ENCODE measurements at places on chromosomes 2 and 18. TPM values are rescaled to one million over a fixed set of nuclear protein-coding genes. Genes with fewer than 3 reads are reported as not detected.

FMNL2 gene
- total RNA-seq = 87.0 TPM

SULT1C2 gene
- not detected for total RNA-seq

SKA1 gene
- not detected for total RNA-seq

TMEM247 gene
- total RNA-seq = not detected

- no peak overlapping the region for H3K4me3 ChIP-seq
- no peaks in the 10 kb centered on the region for H3K36me3 ChIP-seq
- H3K27me3 ChIP-seq = no peaks in the 10 kb centered on the region
- no peak for DNase-seq
- peaks cover 12% of the 10 kb centered on the region for H3K4me1 ChIP-seq
Measured at GRCh38 chr18:58396966-58397365, 231.9 kb downstream of the ALPK2 start.

DNA sequence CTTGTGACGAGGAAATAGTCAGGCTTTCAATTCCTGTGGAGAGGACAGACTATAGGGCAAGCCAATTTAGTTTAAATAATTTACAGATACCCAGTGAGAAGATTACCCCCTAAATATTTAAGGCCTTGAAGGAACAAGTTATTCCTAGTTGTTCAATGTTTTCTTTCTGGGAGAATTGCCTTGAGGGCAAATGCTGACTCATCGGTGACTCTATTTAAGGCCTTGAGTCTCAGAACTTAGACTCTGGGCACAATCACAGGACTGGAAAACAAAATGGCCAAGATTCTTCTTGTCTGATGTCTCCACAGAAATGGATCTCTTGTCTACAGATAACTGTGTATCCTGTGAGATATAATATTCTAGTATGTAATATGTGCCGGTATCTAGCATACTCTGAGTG is 467.1 kb downstream of the SUCLG1 start:
- no peaks in the 10 kb centered on the region for H3K4me1 ChIP-seq
- H3K4me3 ChIP-seq = no peak overlapping the region
- DNase-seq = no peak

GRCh38 chr2:69490486-69490885 is 53.3 kb upstream of the NFU1 start:
- H3K36me3 ChIP-seq = peaks cover 4% of the 10 kb centered on the region
- no peak overlapping the region for H3K4me3 ChIP-seq
- no peaks in the 10 kb centered on the region for H3K27me3 ChIP-seq
- H3K4me1 ChIP-seq = peaks cover 5% of the 10 kb centered on the region
- H3K27ac ChIP-seq = no peak overlapping the region

DNA sequence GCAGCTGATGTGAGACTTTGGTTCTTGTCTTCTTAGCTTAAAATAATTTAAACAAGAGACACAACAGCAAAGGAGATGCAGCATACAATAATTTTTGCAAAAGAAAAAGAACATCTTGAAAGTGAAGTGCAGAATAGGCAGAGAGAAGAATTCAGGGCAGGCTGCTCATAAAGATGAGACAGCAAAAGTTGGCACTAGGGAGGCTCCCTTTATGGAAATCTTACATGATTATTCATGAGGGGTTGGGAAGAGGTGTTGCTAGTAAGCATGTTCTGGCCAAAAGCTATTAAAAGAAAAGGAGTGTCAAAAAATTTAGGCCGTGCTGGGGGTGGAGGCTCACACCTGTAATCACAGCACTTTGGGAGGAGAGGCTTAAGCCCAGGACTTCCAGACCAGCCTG is 4.2 kb upstream of the ALPP start:
- H3K4me3 ChIP-seq = no peak overlapping the region
- H3K27me3 ChIP-seq = no peaks in the 10 kb centered on the region
- H3K36me3 ChIP-seq = no peaks in the 10 kb centered on the region
- H3K4me1 ChIP-seq = no peaks in the 10 kb centered on the region
- DNase-seq = no peak

GRCh38 chr18:10374636-10375293 is 79.7 kb upstream of the APCDD1 start:
- no peak overlapping the region for H3K4me3 ChIP-seq
- no peaks in the 10 kb centered on the region for H3K4me1 ChIP-seq
- no peaks in the 10 kb centered on the region for H3K27me3 ChIP-seq
- H3K36me3 ChIP-seq = no peaks in the 10 kb centered on the region
- no peak overlapping the region for H3K27ac ChIP-seq

DNA sequence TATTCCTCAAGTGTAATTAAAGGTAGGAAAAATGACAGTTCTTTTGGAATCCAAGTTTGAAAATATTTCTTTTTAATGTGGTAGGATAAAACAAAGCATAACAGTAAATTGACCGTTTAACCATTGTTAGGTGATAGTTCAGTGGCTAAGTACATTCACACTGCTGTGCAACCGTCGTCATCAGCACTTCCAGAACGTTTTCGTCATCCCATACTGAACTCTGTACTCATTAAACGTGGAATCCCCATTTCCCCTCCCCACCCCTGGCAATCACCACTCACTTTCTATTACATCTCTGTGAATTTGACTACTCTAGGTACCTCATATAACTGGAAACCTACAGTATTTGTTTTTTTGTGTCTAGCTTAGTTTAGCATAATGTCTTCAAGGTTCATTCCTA is 32.9 kb upstream of the FZD5 start:
- no peak for DNase-seq
- no peak overlapping the region for H3K4me3 ChIP-seq
- no peak overlapping the region for H3K27ac ChIP-seq
- no peaks in the 10 kb centered on the region for H3K4me1 ChIP-seq

DNA sequence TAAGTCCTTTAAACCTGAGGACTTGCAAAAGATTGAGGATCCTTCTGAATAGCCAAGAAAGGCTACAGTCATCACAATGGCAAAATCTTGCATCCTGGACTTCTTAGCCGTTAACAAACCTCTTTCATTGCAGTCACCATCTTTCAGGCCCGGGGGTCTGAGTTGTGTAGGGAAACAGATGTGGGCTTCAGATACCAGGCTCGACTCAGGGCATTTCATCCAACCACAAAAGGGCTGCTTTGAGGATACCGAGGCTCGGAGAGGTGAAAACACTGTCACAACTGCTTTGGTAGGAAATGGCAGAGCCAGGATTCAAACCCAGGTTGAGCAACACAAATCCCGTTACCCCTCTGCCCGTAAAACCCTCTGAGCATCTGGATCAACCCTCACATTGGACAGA is 147.4 kb downstream of the TFCP2L1 start:
- no peaks in the 10 kb centered on the region for H3K36me3 ChIP-seq
- H3K27me3 ChIP-seq = no peaks in the 10 kb centered on the region
- no peak overlapping the region for H3K27ac ChIP-seq
- H3K4me1 ChIP-seq = no peaks in the 10 kb centered on the region
- no peak for DNase-seq

GRCh38 chr2:101396316-101396717 is 9.0 kb upstream of the CREG2 start:
- no peak overlapping the region for H3K4me3 ChIP-seq
- no peaks in the 10 kb centered on the region for H3K27me3 ChIP-seq
- H3K4me1 ChIP-seq = no peaks in the 10 kb centered on the region
- H3K27ac ChIP-seq = no peak overlapping the region
- H3K36me3 ChIP-seq = no peaks in the 10 kb centered on the region

- no peaks in the 10 kb centered on the region for H3K36me3 ChIP-seq
- H3K4me1 ChIP-seq = no peaks in the 10 kb centered on the region
- no peak overlapping the region for H3K4me3 ChIP-seq
- DNase-seq = no peak
- no peaks in the 10 kb centered on the region for H3K27me3 ChIP-seq
Measured at GRCh38 chr18:62918361-62918760, 203.0 kb downstream of the PHLPP1 start.

DNA sequence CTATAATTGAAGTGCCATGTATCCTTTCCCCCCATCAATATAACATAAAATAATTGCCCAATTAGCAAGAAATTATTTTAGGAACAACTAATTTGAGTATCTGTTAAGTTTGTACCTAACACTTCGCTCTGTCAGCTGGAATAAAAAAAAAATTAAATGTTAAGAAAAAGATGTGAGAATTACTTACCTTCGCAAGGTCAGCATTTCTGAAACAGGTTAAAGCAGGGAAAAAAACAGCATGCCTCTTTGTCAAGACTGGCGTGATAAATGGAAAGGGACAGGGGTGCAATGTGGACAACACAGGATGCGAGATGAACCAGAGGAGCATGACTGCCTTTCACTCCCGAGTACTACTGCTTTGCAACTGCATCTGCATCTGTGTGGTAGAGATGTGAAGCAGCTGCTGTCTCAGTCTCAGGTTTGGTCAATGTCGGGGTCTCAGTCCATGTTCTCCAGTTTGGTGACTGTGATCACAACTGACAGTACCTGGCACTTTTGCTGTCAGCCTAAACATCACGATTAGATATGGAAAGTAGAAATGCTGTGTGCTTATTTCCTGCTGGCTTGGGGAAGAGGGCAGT is 565.4 kb upstream of the LRRTM1 start:
- DNase-seq = no peak
- no peaks in the 10 kb centered on the region for H3K4me1 ChIP-seq
- H3K27ac ChIP-seq = no peak overlapping the region
- no peaks in the 10 kb centered on the region for H3K27me3 ChIP-seq
- no peaks in the 10 kb centered on the region for H3K36me3 ChIP-seq

DNA sequence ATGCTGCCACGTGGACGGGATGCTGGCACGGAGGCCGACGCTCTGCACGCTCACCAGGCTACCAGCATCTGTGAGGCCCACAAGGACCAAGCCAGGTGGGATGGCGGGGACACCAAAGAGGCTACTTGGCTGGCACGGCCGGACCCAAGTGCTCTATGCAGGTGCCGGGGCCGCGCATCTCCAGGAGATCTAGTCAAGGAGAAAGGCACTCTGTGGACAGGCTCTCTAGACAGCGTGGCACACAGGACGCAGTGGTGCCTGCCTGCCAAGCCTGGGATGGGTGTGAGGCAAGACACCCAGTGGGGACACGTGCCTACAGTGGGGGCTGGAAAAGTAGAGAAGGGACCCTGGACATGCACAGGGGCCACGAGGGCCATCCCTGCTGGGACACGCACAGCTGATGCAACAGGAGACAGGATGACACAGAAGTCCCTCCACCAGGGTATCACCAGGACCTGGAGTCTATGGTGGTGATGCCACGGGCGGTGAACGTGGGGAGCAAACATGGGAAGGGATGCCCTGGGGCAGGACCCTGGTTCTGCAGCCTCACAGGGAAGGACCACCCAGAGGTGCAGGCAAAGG is 28.5 kb downstream of the ZNF516 start:
- no peaks in the 10 kb centered on the region for H3K4me1 ChIP-seq
- no peak overlapping the region for H3K27ac ChIP-seq
- no peak overlapping the region for H3K4me3 ChIP-seq
- H3K27me3 ChIP-seq = no peaks in the 10 kb centered on the region

GRCh38 chr2:43950383-43951008 is 45.3 kb downstream of the LRPPRC start:
- no peaks in the 10 kb centered on the region for H3K4me1 ChIP-seq
- no peak overlapping the region for H3K27ac ChIP-seq
- no peaks in the 10 kb centered on the region for H3K27me3 ChIP-seq
- peaks cover 31% of the 10 kb centered on the region for H3K36me3 ChIP-seq

GRCh38 chr18:48318436-48318835 is 90.7 kb downstream of the ZBTB7C start:
- no peak overlapping the region for H3K27ac ChIP-seq
- H3K4me1 ChIP-seq = peaks cover 5% of the 10 kb centered on the region
- no peaks in the 10 kb centered on the region for H3K36me3 ChIP-seq
- DNase-seq = no peak

DNA sequence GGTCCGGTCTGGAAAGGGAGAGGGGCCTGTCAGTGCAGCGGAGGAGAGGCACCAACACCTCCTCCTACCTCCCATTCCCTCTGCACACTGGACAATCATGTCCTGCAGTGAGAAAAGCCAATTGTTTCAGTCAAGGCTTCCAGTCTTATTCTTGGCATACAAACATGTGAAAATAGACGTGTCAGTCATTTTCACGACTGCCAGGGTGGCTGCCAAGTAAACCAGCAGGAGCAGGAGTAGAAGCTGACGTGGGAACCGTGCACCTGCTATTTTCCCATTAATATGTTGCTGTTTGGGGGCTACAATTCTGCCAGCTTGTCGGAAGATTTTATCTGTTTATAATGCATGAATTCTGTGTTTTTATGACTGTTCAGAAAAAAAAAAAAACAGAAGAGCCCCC is 202.3 kb downstream of the SPP2 start:
- no peaks in the 10 kb centered on the region for H3K27me3 ChIP-seq
- no peak for DNase-seq

DNA sequence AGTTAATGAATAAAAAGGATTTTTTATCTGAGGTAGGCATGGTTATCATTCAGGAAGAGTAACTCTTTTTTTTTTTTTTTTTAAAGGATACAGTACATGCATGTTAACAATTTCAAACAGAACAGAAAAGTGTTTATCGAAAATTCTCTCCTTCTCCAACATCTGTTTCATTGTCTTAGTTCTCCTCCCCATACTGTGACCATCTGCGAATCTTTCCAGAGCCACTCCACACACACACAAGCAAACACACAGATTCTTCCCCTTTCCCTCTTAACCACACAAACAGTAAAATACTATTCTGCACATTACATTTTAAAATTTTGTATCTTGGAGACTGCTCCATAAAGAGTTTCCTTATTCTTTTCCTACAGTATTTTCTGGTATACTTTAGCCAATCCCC is 38.0 kb downstream of the NPC1 start:
- H3K27ac ChIP-seq = no peak overlapping the region
- no peak for DNase-seq
- H3K27me3 ChIP-seq = no peaks in the 10 kb centered on the region
- H3K36me3 ChIP-seq = peaks cover 40% of the 10 kb centered on the region
- H3K4me3 ChIP-seq = no peak overlapping the region

- no peak for DNase-seq
- no peaks in the 10 kb centered on the region for H3K27me3 ChIP-seq
- H3K4me3 ChIP-seq = no peak overlapping the region
- no peaks in the 10 kb centered on the region for H3K4me1 ChIP-seq
- no peaks in the 10 kb centered on the region for H3K36me3 ChIP-seq
Measured at GRCh38 chr2:94986392-94986963, 39.0 kb upstream of the MAL start.

All from thoracic aorta (tissue), 2 donors.